ENCODE measurements at places on chromosomes 7 and 10. TPM values are rescaled to one million over a fixed set of nuclear protein-coding genes. Genes with fewer than 3 reads are reported as not detected.

DNA sequence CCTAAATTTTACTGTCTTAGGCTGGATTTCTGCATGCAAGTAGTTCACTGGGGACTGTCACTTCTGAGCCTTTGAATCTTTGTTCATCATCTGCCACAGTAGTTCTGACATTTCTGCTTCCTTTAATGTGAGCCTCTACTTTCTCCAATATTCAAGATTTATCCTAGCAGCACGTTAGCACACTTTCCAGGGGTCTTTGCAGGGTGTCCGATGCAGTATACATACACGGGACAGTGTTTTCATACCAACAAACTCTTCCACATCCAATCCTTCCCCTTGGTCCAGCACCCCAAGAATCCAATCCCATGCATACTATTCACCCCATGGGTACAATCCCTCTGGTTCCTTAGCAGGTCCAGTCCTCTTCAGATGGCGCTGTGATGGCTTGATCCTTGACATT is 22.7 kb upstream of the NPTX2 start:
- H3K36me3 ChIP-seq = no peaks in the 10 kb centered on the region
- no peaks in the 10 kb centered on the region for H3K27me3 ChIP-seq
- no peak overlapping the region for H3K27ac ChIP-seq

Gene HKDC1
- 0.30 TPM for total RNA-seq

DNA sequence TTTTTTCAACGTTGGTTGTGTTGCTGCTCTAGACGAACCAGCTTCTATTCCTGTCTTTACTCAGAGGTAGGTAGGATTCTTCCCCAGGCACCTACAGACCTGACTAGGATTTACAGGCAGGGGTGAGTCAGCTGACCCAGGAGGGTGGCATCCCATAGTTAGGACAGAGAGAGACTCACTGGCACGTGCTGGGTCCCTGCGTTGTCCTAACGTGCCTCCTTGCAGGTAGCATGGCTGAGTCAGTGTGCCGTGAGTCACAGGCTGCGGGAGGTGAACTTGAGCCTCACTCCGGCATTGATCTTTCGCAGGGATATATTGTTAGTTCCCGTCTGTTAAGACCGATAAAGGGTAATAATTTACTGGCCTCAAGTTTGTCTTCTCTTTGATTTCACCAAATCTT is 96.5 kb downstream of the PFKFB3 start:
- no peaks in the 10 kb centered on the region for H3K36me3 ChIP-seq
- no peaks in the 10 kb centered on the region for H3K4me1 ChIP-seq
- H3K27ac ChIP-seq = no peak overlapping the region
- no peaks in the 10 kb centered on the region for H3K27me3 ChIP-seq
- no peak overlapping the region for H3K4me3 ChIP-seq

GRCh38 chr7:71173955-71174354 is 42.0 kb downstream of the GALNT17 start:
- H3K36me3 ChIP-seq = no peaks in the 10 kb centered on the region
- H3K4me3 ChIP-seq = no peak overlapping the region
- DNase-seq = no peak
- no peak overlapping the region for H3K27ac ChIP-seq

Gene MRLN
- total RNA-seq = not detected

Gene PTF1A
- not detected for total RNA-seq

DNA sequence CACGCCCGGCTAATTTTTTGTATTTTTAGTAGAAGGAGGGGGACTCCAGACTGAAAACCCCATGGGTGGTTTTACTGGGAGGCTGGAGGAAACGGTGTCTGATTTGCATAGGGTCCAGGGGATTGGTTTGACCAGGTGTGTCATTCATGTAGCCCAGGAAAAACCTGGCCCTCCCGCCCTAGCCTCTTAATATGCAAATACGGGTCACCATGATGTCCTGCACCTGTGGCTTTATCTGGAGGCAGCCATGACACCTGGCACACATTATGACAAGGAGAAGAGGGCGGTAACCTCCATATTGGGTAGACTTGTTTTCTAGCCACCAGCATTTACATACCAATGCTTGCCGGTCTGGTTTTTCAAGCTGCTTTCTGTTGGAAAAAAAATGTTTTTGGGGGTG is 68.0 kb downstream of the TRIL start:
- DNase-seq = no peak
- no peaks in the 10 kb centered on the region for H3K27me3 ChIP-seq
- H3K27ac ChIP-seq = no peak overlapping the region
- no peak overlapping the region for H3K4me3 ChIP-seq

DNA sequence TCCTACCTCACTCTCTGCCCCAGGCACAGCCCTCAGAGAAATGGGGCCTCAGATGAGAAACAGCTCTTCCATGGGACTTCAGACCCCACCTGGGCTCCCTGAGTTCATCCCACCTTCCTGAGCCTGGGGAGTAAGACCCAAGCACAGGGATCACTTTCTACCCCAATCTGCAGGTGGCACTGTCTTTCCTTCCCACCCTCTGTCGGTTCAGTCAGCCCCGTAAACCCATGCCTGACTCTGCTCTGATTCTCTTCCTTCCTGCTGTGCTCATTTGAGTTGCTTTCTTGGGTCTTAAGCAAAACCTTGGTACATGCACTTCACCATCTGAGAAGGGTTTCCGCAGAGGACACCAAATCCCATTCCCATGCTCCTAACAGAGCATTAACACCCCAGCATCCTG is 306.4 kb upstream of the CDC14C start:
- no peak overlapping the region for H3K4me3 ChIP-seq
- no peaks in the 10 kb centered on the region for H3K36me3 ChIP-seq
- no peaks in the 10 kb centered on the region for H3K4me1 ChIP-seq
- H3K27ac ChIP-seq = no peak overlapping the region
- H3K27me3 ChIP-seq = no peaks in the 10 kb centered on the region

DNA sequence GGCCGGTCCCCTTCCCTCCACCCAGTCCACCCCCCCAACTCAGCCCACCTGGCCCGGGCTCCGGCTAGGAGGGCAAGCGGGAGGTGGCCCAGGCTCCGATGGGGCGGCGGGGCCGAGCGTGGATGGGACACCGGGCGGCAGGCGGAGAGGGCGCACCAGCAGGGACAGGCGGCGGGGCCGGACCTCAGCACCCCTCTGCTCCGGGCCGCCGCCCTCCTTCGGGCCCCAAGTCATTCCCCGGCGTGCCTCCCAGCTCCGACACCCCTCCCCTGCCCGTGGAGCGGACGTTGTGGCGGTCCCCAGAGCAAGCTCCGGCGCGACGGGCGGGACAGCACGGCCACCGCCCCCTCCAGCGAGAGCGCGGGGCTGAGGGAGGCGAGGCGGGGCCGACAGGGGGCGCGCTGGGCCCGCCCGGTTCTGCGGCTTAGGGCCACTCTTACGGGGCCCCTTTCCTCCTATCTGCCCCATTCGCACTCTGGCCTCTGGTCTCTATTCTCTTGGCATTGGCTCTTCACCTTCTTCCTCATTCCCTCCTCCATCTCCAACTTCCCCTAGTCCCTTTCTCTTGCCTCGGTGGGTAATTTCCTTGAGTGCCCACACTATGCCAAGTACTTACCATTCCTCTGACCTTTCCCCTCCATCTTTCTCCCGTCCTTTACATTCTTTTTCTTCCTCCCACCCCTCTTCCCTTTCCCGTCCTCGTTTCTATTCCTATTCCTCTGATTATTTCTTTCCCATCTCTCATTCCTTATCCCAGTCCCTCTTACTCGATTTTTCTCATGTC is 701 bp upstream of the GBX1 start:
- DNase-seq = peak; percentile 78
- H3K27ac ChIP-seq = no peak overlapping the region
- no peaks in the 10 kb centered on the region for H3K36me3 ChIP-seq
- H3K4me3 ChIP-seq = peak overlapping the region; percentile 64

Gene TMEM176A
- total RNA-seq = 0.62 TPM

Gene C10orf143
- 1.6 TPM for total RNA-seq

- H3K4me1 ChIP-seq = peaks cover 21% of the 10 kb centered on the region
- H3K27ac ChIP-seq = peak overlapping the region; percentile 49
- no peaks in the 10 kb centered on the region for H3K27me3 ChIP-seq
- H3K4me3 ChIP-seq = peak overlapping the region; percentile 83
Observed at GRCh38 chr7:128738570-128739047, 550 bp upstream of the CALU start.

- H3K4me1 ChIP-seq = no peaks in the 10 kb centered on the region
- H3K4me3 ChIP-seq = no peak overlapping the region
- DNase-seq = no peak
- H3K27ac ChIP-seq = no peak overlapping the region
- no peaks in the 10 kb centered on the region for H3K36me3 ChIP-seq
- no peaks in the 10 kb centered on the region for H3K27me3 ChIP-seq
Observed at GRCh38 chr10:132219486-132219885, 32.7 kb downstream of the DPYSL4 start.

Gene SPDYE8
- total RNA-seq = not detected

Gene HOXA13
- total RNA-seq = not detected

- no peaks in the 10 kb centered on the region for H3K4me1 ChIP-seq
- H3K36me3 ChIP-seq = peaks cover 3% of the 10 kb centered on the region
- no peaks in the 10 kb centered on the region for H3K27me3 ChIP-seq
- H3K27ac ChIP-seq = no peak overlapping the region
Observed at GRCh38 chr7:107606303-107606702, 26.3 kb downstream of the BCAP29 start.

DNA sequence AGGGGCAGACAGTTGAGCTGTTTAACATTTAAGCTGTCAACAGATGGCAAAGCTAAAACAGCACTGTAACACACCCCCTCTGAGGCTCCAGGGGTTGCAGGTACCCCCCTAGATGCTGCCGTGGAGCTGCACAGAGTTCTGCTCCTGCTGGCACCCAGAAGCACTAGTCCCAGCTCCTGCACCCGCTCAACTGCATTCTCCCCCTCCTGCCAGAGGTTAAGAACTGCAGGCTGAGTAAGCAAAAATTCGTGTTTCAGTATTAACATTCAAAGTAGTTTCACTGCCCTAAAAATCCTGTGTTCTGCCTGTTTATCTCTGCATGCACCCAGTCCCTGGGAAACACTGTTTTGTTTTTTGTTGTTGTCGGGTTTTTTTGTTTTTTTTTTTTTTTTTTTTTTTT is 790.8 kb upstream of the KCND2 start:
- H3K4me3 ChIP-seq = no peak overlapping the region

GRCh38 chr10:37734971-37735370 is 122.4 kb downstream of the ZNF248 start:
- H3K36me3 ChIP-seq = no peaks in the 10 kb centered on the region
- H3K4me1 ChIP-seq = no peaks in the 10 kb centered on the region
- H3K27ac ChIP-seq = no peak overlapping the region
- no peaks in the 10 kb centered on the region for H3K27me3 ChIP-seq

Gene KCNH2
- 11.1 TPM for total RNA-seq

DNA sequence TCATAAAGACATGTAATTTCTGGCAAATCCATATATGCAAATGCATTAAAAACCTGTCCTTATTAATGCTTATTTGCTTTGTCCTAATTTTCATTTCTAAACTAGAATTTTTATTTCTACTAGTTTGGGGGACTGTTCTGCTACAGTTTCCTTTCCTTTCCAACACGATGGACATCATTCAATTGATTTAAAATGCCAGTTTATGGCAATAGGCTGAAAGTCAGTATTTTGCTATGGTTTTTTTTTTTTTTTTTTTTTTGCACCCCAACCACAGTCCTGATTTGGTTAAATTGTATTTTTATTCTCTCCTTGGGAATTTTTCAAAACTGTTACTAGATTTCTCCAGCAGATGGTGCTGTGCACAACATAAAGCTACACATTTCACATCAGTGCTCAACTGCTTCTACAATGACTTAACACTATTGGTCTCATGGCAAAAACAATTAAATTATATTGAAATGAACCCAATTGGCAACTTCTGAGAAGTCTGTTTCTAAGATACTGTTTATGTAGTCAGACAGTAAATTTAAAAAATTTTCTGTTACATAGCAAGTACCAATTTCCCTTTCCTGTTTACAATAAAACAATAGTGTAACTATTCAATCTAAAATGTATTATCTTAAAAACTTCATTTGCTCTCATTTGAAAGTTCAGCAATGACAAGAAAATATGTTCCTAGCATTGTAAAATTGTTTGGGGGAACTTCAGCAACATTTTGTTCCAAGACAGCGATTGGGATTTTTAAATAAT is 193.8 kb upstream of the CCDC6 start:
- H3K36me3 ChIP-seq = no peaks in the 10 kb centered on the region
- no peak overlapping the region for H3K27ac ChIP-seq
- no peaks in the 10 kb centered on the region for H3K4me1 ChIP-seq
- H3K27me3 ChIP-seq = no peaks in the 10 kb centered on the region

DNA sequence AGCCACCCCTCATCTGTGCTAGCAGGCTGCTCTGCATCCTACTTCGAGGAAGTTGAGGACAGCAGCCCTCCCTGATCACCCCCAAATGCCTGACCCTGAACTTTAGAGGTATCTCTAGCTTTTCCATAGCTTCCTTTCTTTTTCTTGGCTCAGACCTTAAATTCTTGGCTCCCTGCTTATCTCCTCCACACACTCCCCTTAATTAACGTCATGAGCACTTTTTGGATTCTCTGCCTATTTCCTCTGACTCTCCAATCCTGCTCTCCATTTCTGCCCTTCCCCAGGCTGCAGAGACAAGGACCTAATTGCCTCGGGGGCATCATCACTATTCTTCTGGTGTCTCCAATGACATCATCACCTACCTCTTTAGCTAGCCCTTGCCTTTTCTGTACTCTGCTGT is 40.8 kb upstream of the SEC61G start:
- no peak for DNase-seq
- H3K4me3 ChIP-seq = no peak overlapping the region
- no peaks in the 10 kb centered on the region for H3K36me3 ChIP-seq
- no peaks in the 10 kb centered on the region for H3K27me3 ChIP-seq
- no peaks in the 10 kb centered on the region for H3K4me1 ChIP-seq

DNA sequence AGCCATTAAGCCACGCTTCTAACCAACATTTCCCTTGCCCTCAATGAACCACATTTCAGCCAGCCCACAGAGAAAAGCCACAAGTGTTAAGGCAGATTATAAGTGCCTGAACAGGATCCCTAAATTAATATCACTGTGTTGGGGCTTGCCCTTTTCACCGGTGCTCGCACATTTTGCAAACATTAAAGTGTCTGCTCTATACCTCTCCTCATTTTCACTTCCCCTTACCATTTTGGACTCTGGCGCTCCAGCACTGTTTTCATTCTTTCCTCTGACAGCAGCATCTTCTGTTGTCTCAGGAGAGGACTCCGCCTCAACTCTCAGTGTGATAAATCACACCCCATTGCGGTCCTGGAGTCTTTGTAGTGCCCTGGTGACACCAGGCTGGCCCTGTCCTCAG is 274.2 kb downstream of the BAMBI start:
- no peak overlapping the region for H3K27ac ChIP-seq
- H3K36me3 ChIP-seq = no peaks in the 10 kb centered on the region
- H3K27me3 ChIP-seq = no peaks in the 10 kb centered on the region
- H3K4me3 ChIP-seq = no peak overlapping the region

Gene DENND2A
- total RNA-seq = 23.7 TPM

Measured in neural progenitor cell (in vitro differentiated cells).